NCI-H2081 (cell line): ENCODE measurements at places on chromosomes 1 and 21.

DNA sequence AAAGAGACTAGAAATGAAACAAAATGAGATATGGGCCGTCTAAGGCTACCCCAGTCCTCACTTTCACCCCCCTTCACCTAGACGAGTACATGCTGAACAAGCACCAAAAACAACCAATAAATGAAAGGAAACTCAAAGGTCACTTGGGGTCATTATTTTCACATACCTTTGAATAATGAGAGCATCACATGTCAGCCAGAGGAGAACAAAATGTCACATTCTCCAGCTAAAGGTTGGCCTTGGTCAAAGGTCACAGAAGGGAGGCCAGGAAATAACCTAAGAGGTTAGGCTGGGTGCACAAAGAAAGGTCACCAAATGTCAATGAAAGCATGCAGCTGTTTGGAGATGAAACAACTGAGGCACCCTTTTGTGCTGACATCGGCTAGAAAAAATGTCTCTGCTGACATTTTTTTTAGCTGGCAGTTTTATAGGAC is 288.7 kb upstream of the USP25 start:
- no peak for DNase-seq

DNA sequence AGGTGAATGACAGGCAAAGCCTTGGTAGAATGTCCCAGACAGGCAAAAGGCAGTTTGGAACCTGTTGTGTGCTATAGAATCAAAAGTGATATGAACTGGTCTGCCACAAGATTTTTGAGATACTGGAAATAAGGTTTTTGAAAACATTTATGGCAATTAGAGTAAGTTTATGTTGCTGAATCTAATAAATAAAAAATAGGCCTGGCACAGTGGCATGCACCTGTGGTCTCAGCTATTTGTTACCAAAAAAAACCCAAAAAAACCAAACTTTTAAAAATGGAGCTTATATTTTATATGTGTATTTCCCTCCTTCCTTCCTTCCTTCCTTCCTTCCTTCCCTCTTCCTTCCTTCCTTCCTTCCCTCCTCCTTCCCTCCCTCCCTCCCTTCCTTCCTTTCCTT is 76.4 kb upstream of the ARTN start:
- DNase-seq: no peak

GRCh38 chr1:21956720-21957552 is 19.8 kb upstream of the HSPG2 start:
- peak; percentile 7 for DNase-seq

DNA sequence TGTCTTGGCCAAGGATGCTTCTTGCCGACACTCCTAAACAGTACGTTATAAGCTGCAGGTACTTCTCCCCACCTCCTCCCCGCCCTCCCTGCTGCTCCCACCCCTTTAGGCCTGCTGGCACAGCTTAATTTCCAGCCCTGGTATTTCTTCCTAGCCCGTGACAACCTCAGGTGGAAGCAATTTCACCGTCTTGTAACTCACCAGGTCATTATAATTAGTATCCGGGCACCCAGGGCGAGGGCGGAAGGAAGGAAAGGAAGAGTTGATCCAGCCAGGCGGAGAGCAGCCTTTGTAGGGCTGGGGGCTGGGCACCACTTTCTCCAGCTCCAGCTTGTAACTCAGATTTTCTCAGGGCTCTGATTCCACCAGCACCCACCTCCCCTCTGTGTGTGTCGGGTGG is 153.5 kb upstream of the CSF3R start:
- no peak for DNase-seq

GRCh38 chr1:92240034-92240433 is 22.3 kb downstream of the C1orf146 start:
- no peak for DNase-seq

DNA sequence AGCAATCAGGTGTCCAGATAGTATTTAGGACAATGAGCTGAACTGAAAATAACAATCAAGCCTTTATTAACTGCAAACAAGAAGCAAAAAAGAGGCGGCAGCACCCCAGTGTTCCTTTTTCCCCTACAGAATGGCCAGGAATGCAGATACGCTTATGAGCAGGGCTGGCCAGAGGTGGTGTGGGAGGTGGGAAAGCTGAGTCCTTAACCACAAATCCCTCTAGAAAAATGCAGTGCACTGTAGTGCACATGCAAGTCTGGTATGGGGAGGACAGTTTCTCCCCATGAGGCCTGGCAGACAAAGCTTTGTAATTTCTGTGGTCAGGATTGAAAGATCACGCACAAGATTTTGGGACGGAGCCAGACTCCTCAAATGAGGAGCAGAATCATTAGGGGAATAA is 10.7 kb upstream of the IFNAR1 start:
- no peak for DNase-seq

GRCh38 chr1:221712198-221712684 is 29.6 kb downstream of the DUSP10 start:
- no peak for DNase-seq

- no peak for DNase-seq
These were observed 31.5 kb downstream of the GPR52 start for GRCh38 chr1:174479281-174479680.

DNA sequence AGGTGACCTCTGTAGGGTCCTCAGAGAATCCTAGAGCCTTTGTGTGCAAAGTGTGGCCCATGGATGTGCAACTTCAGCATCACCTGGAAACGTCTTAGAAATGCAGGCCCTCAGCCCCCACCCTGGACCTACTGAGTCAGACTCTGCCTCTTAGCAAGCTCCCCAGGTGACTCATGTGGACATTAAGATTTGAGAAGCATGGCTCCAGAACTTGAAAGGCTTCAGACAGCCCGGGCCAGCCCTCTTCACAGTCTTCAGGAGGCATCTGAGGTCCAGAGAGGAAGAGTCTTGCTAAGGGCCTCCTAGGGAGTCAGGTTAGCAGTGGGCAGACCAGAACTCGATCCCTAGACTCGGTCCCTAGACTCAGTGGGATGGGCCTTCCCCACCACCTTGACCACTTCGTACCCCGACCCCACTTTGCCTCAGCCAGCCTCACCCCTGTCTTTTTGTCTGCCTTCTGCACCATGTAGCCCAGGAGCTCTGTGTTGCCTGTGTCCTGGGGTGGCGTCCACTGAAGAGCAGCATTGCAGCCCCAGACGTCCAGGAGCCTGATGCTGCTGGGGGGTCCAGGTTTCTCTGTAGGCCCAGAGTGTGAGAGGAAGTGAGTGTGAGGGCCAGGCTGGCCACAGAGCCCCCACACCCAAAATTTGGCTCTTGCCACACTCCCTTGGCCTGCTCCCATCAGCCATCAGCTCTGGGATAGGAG is 4.8 kb downstream of the MYBPH start:
- DNase-seq: no peak

- peak; percentile 26 for DNase-seq
These were observed 25.3 kb upstream of the LRRC8B start for GRCh38 chr1:89499320-89499719.

DNA sequence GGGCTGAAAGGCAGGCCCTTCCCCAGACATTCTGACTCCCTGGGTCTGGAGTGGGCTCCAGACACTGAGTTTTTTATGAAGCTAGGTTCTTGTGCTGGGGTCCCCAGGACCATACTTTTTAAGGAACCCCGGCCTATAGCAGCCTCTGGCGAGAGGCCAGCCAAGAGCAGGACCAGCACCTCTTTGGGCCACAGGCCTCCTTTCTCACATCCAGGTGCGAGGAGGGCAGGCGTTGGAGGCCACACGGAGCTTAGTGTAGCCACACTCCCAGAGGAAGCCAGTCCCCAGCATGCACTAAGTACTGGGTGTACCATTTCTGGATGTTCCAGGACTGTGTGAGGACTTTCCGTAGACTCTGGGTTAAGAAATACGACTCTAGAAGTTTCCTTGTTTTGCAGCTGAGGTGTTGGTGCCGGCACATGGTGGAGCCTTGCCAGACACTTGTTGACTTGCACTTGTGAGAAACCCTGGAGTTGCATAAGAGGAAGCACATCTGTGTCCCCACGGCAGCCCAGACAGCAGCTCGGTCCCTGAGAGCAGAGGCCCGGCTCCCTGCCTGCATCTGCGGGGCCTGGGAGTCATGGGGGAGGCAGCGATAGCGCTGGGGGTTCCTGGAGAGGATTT is 122.2 kb upstream of the VAMP3 start:
- DNase-seq: no peak

GRCh38 chr21:42515708-42516502 is 2.3 kb downstream of the SLC37A1 start:
- DNase-seq: peak; percentile 24

GRCh38 chr1:234586892-234587485 is 23.0 kb downstream of the IRF2BP2 start:
- DNase-seq: no peak

GRCh38 chr1:115814685-115815398 is 26.1 kb downstream of the NHLH2 start:
- no peak for DNase-seq

DNA sequence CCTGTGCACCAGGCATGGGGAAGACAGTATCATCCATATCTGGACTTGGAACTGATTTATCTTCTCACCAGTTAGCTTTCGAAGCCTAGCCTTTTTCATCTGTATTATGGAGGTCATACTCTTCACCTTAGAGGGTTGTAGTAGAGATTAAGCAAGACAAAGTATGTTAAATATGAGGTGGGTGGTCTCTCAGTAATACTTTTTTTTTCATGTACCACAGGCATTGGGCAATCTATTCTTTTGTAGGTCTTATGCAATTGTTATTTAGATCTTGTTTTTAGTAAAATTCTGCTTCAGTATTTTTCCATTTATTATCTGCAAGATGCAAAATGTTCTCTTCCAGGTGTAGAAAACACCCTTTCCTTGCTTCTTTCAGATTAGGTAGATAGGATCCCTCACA is 35.2 kb upstream of the OR2B11 start:
- DNase-seq: no peak

DNA sequence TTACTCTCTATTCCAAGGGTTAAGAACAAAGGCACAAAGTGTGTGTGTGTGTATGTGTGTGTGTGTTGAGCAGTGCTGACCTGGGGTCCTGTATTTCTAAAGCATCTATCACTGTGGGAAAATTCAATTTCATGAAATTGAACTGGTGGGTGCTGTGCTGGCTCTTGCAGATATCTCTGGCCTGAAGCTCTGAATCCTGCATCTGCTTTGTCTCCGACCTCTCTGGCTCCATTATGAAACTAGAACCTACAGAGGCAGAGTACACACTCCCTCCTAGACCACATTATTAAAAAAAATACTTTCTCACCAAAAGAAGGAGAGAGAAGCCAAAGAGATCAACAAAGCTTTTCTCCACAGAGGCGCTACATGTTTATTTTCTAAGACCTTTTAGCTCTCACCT is 88.4 kb upstream of the PDE4B start:
- DNase-seq: no peak

DNA sequence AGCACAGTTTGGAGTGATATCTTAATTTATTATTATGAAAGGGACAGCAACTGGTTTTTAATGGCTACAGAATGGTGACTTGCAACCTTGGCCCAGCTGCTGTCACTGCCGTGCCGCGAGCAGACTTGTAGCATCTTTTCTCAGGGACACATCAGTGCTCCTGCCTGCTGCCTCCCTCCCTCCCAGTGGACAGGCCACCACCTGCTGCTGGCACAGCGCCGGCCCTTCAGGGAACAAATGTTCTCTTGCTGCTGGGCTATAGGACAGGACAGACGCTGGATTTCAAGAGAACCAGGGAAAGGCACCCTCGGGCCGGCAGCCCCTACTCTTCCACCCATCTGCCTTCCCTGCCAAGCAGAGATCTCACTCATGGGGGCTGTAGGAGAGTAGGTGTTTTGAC is 413.8 kb upstream of the NFIA start:
- DNase-seq: no peak

GRCh38 chr21:34011660-34012059 is 61.7 kb upstream of the MRPS6 start:
- DNase-seq: no peak

DNA sequence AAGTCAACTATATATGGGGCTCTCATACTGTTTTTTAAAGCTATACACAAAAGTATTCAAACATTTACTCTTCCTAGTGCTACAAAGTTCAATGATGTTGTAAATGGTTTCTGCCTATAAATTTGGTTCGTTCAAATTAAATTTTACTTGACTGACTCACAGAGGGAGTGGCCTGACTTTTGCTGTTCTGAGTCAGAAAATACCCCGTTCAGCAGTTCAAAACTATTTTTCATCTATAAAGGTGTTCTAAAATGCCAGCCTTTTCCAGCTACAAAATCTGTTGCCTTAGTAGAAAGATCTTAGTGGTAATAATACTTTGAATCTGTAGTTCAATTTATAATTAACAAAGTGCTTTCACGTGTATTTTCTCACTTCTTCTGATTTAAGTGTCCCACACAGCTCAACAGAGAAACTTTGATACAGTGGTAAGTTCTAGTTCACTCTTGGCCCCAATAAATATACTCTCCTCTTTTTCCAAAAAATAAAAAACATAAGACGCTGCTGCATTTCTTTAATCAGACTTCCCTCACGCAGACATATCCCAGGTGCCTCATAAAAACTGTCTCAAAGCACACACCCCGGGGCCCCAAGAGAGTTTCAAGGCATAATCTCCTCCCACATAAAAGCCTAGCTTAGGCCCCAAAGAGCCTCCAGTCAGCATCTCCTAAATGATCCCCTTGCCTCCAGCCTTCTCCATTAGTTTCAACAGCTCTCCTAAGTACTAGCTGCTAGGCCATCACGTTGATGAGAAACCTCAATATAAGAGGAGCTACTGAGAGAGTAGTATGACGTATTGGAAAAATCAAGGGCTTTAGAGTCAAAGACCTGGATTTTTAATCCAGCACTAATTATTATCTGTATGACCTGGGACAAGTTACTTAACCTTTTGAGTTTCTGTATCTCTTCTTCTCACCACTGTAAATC is 3.2 kb downstream of the PTP4A2 start:
- no peak for DNase-seq

GRCh38 chr1:211332830-211333229 is 6.2 kb downstream of the TRAF5 start:
- DNase-seq: no peak

DNA sequence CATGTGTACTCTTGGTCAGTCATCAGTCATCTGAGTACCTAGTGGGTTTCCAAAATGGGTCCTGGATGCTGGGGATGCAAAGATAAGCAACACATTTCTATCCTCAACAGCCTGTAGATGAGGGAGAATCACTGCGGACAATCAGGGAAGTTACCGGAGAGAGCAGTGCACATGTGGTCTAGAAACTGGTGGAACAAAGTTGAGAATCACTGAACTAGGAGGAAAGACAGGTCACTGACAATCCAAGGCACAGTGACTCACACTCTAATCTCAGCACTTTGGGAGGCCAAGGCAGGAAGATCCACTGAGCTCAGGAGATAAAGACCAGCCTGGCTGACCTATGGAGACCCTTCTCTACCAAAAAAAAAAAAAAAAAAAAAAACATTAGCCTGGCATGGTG is 31.4 kb upstream of the LGALS8 start:
- no peak for DNase-seq

GRCh38 chr1:231527586-231528171 is 790 bp upstream of the TSNAX start:
- no peak for DNase-seq

- no peak for DNase-seq
These were observed 8.6 kb downstream of the SLC2A1 start for GRCh38 chr1:42950116-42950481.
